ENCODE measurements at places on chromosomes 5 and 9. TPM values are rescaled to one million over a fixed set of nuclear protein-coding genes. Genes with fewer than 3 reads are reported as not detected.

DNA sequence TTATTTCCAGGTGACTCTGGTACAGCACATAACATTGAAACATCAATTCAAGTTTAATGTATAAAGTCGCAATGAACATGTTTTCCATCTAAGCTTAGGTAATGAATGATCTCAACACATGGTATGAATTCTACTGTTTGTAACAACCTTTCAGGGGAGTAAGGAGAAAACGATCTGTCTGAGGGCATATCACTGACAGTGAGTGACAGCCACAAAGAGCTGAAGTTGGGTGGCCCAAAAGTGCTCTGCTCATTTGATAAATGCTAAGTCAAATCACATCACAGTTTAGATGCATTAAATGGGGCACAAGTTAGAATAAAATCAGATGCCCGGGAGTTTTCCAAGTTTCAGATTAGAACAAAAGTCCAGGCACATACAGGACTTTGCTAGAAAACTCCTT is 1.2 kb downstream of the FANCC start:
- DNase-seq = no peak

The SLC25A2 gene
- not detected for total RNA-seq

The ARHGEF37 gene
- total RNA-seq = 17.3 TPM

GRCh38 chr9:133876144-133876543 is 116.0 kb downstream of the VAV2 start:
- DNase-seq = no peak

- no peak for DNase-seq
These were observed 22.9 kb downstream of the CAMSAP1 start for GRCh38 chr9:135884328-135885035.

DNA sequence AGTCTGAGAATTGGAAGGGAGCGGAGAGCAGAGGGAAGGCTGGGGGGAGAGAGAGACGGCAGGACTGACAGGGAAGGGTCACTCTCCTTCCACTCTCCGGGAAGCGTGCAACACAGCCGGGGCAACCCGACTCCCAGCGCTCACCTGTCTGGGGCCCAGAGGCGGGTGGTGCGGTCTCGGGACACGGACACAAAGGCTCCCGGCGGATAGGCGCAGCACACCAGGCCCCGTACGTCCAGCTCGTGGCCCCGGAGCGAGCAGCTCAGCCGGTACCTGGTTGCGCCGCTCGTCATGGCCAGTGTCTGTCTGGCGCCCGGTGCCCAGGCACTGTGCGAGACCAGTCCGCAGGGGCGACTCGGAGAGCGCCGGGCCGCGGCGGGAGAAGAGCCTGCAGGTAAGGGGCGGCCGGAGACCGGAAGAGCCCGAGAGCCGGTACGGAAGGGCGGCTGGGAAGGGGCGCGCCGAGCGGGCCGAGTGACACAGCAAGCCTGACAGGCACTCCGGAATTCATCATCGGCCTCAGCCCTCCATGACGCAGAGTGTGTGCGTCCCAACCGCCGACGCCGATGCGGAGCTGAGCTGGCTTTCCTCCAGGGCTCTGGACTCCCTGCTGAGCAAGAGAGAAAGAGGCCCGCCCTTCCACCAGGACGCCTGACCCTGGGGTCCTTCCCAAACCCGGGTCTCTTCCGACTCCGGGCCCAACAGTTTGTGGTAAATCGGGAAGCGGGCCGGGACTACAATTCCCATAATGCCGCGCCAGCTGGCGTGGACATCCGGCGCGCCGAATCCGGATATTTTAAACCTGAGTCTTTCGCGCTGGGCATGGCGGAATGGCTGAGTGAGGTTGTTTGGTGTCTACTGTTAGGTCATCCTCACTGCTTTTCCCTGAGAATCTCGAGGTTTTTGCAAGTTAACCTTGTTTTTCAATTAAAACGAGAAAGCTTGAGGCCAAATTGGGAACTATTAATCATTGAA is at the start of gene PLAA:
TSS of gene PLAA (minus strand) at position 490 of the 975 bp plus-strand sequence. CDS start at position 293, 197 bp downstream.
- DNase-seq = peak; percentile 93

The PCDHGA5 gene
- total RNA-seq = 8.8 TPM

GRCh38 chr5:127031863-127032232 is 1.5 kb upstream of the MARCHF3 start:
- no peak for DNase-seq

- DNase-seq = no peak
These were observed 564 bp upstream of the TOR2A start for GRCh38 chr9:127735530-127736185.

- no peak for DNase-seq
These were observed 55.2 kb upstream of the TMEM252 start for GRCh38 chr9:68595868-68596267.

GRCh38 chr9:97980479-97980803 is 2.7 kb upstream of the ANP32B start:
- DNase-seq = peak; percentile 63

GRCh38 chr9:93083592-93084470 is 12.2 kb upstream of the CARD19 start:
- no peak for DNase-seq

The SERF1B gene
- 29.2 TPM for total RNA-seq

DNA sequence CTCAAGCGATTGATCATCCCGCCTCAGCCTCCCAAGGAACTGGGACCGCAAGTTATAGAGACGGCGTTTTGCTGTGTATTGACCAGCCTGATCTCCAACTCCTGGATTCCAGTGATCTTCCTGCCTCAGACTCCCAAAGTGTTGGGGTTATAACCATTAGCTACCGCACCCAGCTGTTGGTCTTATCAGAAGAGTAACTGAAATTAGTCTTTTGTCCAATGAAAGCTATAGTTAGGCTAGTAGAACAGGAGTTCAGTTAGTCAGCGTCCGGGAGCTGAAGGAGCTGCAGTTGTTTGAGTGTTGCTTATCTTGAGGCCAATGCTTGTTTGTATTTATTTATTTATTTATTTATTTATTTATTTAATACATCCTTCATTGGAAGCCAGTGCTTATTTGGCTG is 3.2 kb upstream of the MIGA2 start:
- DNase-seq = no peak

GRCh38 chr5:91419571-91420537 is 36.7 kb upstream of the ARRDC3 start:
- peak; percentile 57 for DNase-seq

DNA sequence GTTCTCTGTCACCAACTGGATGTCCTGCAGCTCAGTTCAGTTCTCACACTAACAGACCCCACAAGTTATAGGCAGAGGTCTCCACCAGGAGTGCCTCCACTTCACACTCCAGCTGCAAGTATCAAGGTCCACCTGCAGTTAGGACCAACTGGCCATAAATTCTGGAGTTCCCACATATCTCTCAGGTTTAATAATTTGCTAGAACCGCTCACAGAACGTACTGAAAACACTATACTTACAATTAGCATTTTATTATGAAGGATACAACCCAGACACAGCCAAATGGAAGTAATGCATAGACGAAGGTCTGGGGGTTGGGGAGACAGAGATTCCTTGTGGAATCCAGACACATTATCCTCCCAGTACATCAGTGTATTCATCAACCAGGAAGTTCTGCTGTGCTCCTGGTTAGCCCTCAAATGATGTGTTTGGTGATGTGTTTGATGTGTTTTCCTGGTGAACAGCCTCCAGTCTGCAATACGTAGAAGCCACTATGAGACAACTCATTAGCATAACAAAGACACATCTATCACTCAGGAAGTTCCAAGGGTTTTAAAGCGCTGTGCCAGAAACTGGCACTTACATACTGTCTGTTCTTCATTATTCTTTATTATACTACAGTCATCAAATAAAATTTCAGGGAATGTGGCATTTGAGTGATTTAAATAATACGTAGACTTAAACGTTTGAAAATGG is 25.4 kb downstream of the OGN start:
- DNase-seq = no peak

DNA sequence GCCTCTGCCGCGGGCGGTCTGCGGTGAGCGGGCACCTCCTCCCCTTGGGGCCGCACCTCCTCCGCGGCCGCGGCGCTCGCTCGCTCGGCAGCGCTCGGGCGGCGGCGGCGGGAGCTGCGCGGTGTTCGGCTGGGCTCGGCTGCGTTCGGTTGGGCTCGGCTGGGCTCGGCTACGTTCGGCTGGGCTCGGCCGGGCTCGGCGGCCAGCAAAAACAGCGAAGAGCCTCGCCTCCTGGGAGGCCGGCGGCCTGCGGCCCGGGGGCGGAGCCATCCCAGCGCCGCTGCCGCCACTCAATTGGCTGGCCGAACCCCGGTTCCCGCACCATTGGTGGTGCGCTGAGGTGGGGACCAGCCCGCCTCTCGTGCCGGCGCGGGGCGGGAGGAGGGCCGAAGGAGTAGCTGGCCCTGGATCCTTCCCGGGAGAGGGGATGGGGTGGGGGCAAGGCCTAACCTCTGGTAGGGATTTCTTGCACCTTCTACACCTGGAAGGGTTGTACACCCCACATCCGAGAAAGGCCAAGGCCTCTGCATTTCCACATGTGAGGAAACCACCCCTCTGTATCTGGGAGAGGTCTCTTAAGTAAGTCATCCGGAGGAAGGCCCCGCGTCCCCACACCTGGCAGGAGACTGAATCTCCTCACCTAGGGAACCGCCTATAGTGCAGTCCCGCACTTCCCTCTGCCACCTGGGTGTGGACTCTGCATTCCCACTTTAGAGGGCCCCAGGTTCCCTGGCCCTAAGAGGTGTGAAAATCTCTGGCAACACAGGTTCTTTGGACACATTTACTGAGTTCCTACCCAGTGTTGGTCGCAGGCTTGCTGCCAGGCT is at the start of gene ENHO:
TSS of gene ENHO (minus strand) at position 20 of the 827 bp plus-strand sequence. CDS start 1,295 bp downstream, outside the sequence.
- DNase-seq = peak; percentile 91

GRCh38 chr9:123373447-123373923 is 17.5 kb downstream of the CRB2 start:
- no peak for DNase-seq

GRCh38 chr9:74742792-74743730 is 144.7 kb downstream of the TRPM6 start:
- no peak for DNase-seq

DNA sequence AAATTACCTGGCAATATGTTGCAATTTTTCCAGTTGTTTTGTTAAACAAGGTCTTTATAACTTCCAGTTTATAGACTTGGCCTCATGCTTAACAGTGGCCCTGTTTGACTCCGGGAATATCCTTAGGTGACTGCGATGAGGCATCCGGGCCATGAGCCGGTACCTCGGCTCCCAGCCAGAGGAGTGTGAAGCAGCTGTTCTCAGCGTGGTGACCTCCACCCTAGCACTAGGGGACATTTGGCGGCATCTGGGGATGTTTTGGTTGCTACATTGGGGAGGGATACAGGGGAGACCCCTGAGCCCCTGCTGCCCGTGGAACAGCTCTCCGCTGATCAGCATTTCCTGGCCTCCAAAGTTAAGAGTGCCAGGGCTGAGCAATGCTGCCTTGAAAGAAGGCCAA is 533.4 kb downstream of the IRX1 start:
- DNase-seq = no peak

The DOCK8 gene
- total RNA-seq = 2.3 TPM

DNA sequence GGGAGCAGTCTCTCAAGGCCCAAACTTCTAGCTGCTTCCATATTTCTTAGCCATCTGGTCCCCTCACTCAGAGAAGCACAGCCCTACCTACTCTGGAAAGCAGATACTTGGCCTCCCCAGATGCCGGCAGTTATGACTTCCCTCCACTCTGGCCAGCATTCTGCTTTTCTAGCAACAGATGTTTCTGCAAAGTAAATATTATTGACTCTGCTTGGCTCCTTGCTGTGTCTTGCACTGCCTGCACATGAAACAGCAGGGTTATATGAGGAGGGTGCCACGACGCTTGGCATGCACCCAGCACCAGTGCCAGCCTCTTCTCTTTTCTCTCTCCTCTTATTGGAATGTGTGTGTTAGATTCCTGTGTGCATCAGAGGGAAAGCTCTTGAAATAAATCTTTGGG is 99.7 kb downstream of the ARHGAP26 start:
- DNase-seq = no peak

The CCL21 gene
- total RNA-seq = 18.6 TPM

The HAVCR2 gene
- total RNA-seq = 39.2 TPM

DNA sequence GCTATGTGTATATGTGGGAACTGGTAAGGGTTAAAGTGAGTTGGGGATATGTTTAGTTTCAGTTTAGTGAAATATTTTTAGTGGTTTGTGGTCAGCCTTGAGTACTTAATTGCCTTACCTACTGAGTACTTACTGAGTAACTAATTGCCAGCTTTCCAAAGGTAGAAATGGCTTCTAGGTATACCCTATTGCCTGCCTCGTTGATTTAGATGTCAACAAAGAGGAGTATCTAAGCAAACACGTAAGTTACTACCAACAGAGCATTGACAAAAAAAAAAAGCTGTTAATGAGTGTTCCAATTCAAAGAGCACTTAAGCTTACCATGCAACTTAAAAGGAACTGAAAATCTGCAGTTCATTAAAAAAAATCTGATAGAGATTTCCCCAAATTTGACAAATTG is 8.8 kb downstream of the ATP10B start:
- DNase-seq = no peak

- DNase-seq = no peak
These were observed 1.0 kb upstream of the TSC1 start for GRCh38 chr9:132945186-132946130.

DNA sequence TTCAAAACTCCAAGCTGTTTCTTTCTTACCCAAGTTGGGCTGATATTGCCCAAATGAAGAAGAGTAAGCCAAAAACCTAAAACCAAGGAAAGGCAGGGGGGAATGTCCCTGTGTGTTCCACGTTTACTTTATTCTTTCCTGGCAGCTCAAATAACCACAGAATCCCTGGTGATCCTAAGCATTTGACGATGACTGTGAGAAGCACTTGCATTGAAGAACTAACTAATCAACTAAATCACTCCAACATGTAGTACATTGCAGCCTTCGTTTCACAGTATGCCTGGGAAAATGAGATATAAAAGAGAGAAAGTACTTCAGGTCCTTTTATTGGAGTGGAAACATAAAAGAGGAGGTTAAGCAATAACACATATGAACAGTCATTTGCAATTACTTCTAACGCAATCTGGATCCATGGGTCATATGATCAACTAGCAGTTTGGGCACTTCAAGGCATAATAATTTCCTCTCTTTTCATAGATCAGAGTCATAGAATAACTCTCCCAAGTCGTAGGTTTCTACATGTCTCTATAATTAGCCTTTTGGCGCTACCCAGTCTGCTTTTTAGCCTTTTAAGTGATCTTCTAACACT is 338.4 kb downstream of the TMEM167A start:
- no peak for DNase-seq

- DNase-seq = no peak
These were observed 15.2 kb upstream of the SLC35D2 start for GRCh38 chr9:96398582-96399324.

The BASP1 gene
- total RNA-seq = 13.6 TPM

- DNase-seq = no peak
These were observed 113.1 kb downstream of the DNAH5 start for GRCh38 chr5:13831351-13831750.

The SAXO1 gene
- not detected for total RNA-seq

DNA sequence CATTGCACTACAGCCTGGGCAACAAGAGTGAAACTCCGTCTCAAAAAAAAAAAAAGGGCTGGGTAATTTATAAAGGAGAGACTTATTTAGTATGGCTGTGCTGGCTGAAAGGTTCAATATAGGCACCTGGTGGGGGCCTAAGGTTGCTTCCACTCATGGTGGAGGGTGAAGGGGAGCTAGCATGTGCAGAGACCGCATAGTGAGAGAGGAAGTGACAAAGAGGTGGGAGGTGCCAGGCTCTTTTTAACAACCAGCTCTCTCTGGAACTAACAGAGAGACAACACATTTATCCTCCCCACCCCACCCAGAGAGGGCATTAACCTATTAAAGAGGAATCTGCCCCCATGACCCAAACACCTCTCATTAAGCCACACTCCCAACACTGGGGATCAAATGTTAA is 28.9 kb upstream of the SERINC5 start:
- no peak for DNase-seq

GRCh38 chr5:175895215-175895614 is 23.8 kb downstream of the CPLX2 start:
- DNase-seq = no peak

GRCh38 chr9:78070521-78070920 is 38.9 kb upstream of the GNAQ start:
- DNase-seq = no peak
